Activated naive CD4-positive, alpha-beta T cell treated with anti-CD3 and anti-CD28 coated beads for 36 hours (primary cell): ENCODE measurements at places on chromosomes 16 and 17. TPM values are rescaled to one million over a fixed set of nuclear protein-coding genes. Genes with fewer than 3 reads are reported as not detected.

HBA2 gene
- 0.62 TPM for total RNA-seq

DNA sequence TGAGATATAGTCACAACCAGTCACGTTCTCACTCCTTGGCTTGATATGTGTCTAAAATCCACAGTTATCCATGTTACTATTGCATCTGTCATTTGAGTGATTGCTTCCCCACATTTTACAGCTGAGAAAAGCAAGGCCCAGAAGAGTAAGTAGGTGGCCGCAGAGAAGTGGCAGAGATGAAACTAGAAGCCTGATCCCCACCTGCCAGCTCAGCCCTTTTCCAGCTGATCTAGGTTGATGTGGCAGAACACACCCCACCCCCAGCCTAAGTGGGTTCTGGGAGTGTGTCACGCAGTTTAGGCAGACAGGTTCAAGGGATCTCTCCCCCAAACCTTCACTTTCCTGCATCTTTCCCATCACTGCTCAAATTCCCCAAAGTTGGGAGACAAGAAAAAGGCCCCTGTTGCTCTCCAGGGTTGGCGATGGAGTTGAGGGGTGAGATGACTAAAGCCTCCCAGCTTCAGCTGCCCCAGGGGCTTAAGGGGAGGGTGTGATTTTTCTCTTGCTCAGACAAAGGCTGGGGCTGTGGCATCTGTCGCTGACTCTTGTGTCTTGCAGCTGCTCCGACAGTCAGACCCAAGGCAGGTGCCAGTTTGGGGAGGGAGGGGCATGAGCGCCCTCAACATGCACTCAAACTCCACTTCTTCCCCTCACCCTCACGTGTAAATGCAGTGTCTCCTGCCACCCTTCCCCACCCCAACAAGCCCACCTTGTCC is 48.9 kb upstream of the LHX1 start:
- no peaks in the 10 kb centered on the region for H3K4me1 ChIP-seq
- no peak for DNase-seq
- H3K36me3 ChIP-seq: no peaks in the 10 kb centered on the region
- peaks cover 9% of the 10 kb centered on the region for H3K27me3 ChIP-seq
- no peak overlapping the region for H3K27ac ChIP-seq
- H3K4me3 ChIP-seq: no peak overlapping the region

DNA sequence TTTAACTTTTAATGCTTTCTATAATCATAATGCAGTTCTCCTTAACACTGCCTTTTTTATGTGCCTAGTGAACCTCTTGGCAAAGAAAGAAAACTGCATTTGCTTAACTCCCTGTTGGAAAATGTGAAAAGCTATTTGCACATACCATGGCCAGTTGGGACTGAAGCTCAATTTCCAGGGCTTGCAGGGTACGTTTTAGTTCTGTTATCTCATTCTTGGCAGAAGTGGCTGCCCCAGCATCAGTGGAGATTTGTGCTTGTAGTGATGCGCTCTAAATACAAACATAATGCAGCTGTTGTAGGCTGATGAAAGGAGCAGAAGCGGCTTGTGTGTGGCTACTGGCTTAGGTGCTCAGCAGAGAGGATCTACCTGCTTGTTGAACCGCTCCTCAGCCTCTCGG is 3.7 kb downstream of the KRT24 start:
- no peak overlapping the region for H3K27ac ChIP-seq
- H3K4me1 ChIP-seq: no peaks in the 10 kb centered on the region
- H3K4me3 ChIP-seq: no peak overlapping the region
- H3K27me3 ChIP-seq: peaks cover 13% of the 10 kb centered on the region
- DNase-seq: no peak
- no peaks in the 10 kb centered on the region for H3K36me3 ChIP-seq

- H3K36me3 ChIP-seq: peaks cover 5% of the 10 kb centered on the region
- H3K27me3 ChIP-seq: no peaks in the 10 kb centered on the region
- no peak for DNase-seq
- H3K27ac ChIP-seq: no peak overlapping the region
- H3K4me1 ChIP-seq: no peaks in the 10 kb centered on the region
- H3K4me3 ChIP-seq: no peak overlapping the region
Measured at GRCh38 chr16:2092256-2092620, 43.5 kb downstream of the PKD1 start.

- H3K4me3 ChIP-seq: no peak overlapping the region
- DNase-seq: no peak
- no peaks in the 10 kb centered on the region for H3K27me3 ChIP-seq
- H3K4me1 ChIP-seq: peaks cover 30% of the 10 kb centered on the region
- H3K27ac ChIP-seq: no peak overlapping the region
- no peaks in the 10 kb centered on the region for H3K36me3 ChIP-seq
Measured at GRCh38 chr16:11660565-11660964, 7.7 kb upstream of the SNN start.

GRCh38 chr17:19317359-19318095 is 45.0 kb downstream of the B9D1 start:
- no peak overlapping the region for H3K27ac ChIP-seq
- H3K27me3 ChIP-seq: peaks cover 22% of the 10 kb centered on the region
- no peak overlapping the region for H3K4me3 ChIP-seq
- no peak for DNase-seq
